ENCODE measurements at places on chromosomes 4 and X.
A peak's percentile ranks its signal among the peaks of the same experiment; 100 is the strongest.

GRCh38 chrX:29487714-29488113 is 727.6 kb upstream of the MAGEB2 start:
- DNase-seq = no peak

DNA sequence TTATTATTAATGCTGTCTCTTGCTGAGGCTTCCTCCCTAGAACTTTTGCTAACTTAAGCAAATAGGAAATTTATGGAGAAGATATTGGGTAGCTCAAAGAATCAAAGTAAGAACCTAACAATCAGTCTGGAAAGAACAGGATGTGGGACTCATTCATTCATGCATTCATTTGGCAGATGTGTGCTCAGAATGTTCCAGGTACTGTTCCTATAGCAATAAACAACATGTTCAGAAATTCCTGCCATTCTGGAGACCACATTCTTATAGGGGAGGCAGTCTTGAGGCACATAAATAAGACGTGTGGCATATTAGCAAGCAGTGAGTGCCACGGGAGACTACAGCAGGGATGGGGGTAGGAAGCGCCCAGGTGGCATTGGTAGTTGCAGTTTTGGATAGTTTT is 5.0 kb downstream of the GRK4 start:
- DNase-seq = no peak

GRCh38 chr4:71275004-71275403 is 63.8 kb upstream of the SLC4A4 start:
- peak; percentile 23 for DNase-seq

GRCh38 chr4:113468165-113469022 is 293.1 kb downstream of the CAMK2D start:
- DNase-seq = peak; percentile 2

DNA sequence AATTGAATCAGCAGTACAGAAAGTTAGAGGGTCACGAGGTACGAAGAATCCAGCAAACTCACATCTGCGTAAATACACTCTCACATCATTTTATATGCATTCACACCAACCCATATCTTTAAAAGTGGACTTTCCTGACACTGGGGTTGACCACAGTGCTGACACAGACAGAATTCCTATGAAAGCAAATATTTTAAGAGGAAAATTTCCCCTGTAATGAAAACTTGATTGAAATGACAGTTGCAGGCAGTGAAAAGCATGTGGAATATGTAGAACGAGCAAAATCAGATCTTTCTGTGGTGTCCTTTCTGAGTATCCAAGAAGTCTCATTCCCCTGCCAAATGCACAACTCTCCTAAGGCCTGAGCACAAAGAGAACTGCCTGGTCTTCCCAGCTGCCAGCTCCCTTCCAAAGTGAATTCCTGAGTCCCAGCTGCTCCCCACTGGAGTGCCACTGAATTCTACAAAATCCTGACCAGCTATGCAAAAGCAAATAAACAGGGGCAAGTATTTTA is 50.5 kb upstream of the FAM9C start:
- DNase-seq = no peak

DNA sequence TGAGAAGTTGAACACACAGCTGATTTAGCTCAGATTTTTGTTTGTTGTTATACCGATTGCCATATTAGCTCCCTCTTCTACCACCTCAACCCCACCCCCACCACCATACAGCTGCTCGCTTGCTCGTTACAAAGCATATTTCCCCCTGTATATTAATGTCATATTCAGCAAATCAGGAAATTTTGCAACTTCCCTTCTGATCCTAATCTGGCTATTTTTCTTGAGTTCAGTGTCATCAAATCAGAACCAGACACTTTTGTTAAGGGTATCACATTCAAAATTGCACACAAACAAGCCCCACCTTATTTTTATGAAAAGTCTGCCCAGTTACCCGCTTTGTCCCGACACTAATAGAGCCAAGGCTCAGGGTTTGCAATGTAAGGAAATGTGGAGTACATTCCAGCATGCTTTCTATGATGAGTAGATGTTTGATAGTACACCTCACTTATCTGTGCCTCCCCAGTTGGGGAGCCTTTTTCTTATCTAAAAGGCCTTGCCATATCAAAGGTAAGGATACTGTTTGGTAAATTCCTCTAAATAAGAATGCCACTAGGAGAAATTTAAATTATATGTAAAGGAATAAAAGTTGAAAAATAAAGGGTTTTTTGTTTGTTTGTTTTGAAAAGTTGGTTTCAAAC is 212.2 kb downstream of the CBR4 start:
- peak; percentile 60 for DNase-seq

DNA sequence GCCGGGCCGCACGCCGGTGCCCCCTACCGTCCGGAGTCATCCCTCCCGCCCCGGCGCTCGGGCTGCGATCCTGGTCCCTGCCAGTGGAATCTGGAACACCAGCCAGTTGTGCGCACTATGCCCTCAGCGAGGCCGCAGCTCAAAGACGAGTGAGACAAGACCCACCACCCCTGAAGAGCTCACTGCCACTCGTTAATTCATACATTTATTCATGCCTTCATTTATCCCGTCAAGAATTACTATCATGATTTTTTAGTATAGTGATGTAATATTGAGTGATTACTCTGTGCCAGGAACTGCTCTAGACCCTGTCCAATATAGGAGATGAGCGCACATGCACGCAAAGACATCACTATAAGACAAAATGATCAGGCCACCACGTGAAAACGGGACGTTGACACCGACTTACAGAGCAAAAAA is 247 bp upstream of the PPA2 start:
- peak; percentile 92 for DNase-seq

GRCh38 chr4:912548-913279 is 19.4 kb downstream of the GAK start:
- no peak for DNase-seq

- DNase-seq = no peak
Measured at GRCh38 chr4:183035726-183036415, 63.2 kb upstream of the WWC2 start.

GRCh38 chr4:13289391-13289790 is 194.7 kb downstream of the RAB28 start:
- DNase-seq = no peak

DNA sequence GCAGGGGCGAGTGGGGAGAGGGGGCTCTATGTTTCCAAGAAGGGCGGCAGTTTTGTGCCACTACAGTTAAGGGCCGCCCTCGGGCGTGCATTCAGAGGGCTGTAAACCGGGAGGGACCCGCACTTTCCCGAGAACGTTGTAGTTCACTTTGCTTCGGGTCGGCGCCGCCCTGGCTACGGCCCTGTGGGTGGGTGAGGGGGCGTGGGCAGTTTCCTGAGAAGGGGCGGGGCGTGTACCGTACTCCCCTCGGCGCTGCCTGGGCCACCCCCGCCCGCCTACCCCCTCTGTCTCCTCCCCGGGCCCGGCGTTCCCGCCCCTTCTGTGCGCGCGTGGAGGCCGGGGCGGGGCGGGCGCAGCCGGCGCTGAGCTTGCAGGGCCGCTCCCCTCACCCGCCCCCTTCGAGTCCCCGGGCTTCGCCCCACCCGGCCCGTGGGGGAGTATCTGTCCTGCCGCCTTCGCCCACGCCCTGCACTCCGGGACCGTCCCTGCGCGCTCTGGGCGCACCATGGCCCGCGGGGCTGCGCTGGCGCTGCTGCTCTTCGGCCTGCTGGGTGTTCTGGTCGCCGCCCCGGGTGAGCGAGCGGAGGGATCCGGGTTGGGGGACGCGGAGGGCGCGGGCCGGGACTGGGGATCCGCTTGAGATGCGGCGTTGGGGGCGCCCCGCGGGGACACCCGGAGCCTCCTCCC is at the start of gene CD99:
Gene CD99 (plus strand): TSS at position 440 of the 687 bp plus-strand sequence. CDS start 66 bp downstream, at position 506.
- DNase-seq = peak; percentile 97

GRCh38 chrX:67114635-67115034 is 429.2 kb upstream of the AR start:
- DNase-seq = no peak

- DNase-seq = no peak
Measured at GRCh38 chr4:107714256-107714655, 5.8 kb downstream of the PAPSS1 start.

GRCh38 chrX:151694661-151695582 is at the start of gene PRRG3:
Gene PRRG3, plus strand, starts transcription at chrX:151695458. Its CDS starts 3,357 bp downstream, at chrX:151698815.
- no peak for DNase-seq

- DNase-seq = no peak
Measured at GRCh38 chr4:152501846-152502536, 33.9 kb downstream of the FBXW7 start.

- no peak for DNase-seq
Measured at GRCh38 chrX:39626749-39627148, 471.0 kb downstream of the BCOR start.
